CD4-positive, alpha-beta T cell treated with Interleukin-4 for 4 hours (primary cell): ENCODE measurements at places on chromosomes 2 and 18.

DNA sequence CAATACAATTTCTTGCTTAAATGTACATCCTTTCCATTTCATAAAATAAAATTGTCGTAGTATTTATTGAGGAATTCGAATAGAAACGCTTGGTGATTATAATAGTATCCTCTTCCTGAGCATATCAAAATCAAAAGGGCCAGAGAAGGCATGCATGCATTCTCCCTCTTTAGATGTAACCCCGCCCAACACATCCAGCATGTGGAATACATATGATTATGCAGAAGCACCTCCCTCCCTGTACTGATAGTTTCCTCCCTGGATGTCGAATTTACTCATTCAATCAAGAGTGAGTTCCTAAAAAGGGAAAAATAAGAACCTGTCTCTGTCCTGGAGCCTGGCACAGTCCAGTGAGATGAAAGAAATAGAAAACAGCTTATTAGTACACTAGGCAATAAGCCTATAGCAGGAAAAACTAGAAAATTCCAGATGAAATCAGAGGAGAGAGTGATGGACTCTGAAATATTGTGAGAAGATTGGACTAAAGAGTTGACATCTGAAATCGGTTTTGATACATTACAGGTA, 262.9 kb downstream of the RDH14 start:
- DNase-seq: no peak

- DNase-seq: no peak
Observed at GRCh38 chr18:59208602-59209125, 11.3 kb upstream of the GRP start.

- no peak for DNase-seq
Observed at GRCh38 chr2:131030478-131030971, 62.7 kb downstream of the FAM168B start.

- no peak for DNase-seq
Observed at GRCh38 chr2:42566025-42566424, 2.4 kb upstream of the MTA3 start.

DNA sequence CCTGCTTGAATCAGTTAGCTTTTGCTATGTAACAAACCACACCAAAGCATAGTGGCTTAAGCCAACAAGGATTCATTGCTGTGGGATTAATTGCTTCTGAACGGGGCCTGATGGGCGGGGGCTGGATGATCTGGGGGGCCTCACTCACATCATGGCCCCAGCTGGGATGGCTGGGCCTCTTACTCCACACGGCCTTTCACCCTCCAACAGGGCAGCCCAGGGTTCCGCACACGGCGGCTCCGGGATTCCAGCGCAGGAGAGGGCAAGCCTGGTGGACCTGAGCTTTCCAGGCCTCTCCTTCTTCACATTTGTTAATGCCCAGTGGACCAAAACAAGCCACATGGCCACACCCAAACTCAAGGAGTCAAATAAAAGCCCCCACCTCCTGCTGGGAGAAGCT, 86.3 kb upstream of the PHLPP1 start:
- no peak for DNase-seq

DNA sequence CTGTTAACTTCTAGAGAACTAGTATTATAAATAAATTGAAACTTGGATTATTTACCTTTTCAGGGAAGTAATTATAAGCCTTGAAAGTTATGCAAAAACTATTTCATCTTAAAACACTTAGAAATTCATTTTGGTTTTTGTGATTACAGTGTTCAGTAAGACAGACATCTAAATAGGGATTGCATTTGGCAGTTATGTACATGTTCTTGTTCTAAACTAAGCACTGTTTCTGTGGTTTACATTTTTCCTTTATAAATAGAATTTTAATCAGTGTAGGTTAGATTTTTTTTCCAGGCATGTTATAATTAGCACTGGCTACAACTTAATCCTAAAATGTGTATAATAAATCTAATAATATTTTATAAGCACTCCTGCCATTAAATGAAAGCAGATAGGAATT, 35.0 kb downstream of the LCLAT1 start:
- no peak for DNase-seq

- no peak for DNase-seq
Observed at GRCh38 chr18:3447068-3447894, 2.7 kb upstream of the TGIF1 start.

GRCh38 chr2:239363946-239364637, 36.7 kb downstream of the HDAC4 start:
- DNase-seq: peak; percentile 40

DNA sequence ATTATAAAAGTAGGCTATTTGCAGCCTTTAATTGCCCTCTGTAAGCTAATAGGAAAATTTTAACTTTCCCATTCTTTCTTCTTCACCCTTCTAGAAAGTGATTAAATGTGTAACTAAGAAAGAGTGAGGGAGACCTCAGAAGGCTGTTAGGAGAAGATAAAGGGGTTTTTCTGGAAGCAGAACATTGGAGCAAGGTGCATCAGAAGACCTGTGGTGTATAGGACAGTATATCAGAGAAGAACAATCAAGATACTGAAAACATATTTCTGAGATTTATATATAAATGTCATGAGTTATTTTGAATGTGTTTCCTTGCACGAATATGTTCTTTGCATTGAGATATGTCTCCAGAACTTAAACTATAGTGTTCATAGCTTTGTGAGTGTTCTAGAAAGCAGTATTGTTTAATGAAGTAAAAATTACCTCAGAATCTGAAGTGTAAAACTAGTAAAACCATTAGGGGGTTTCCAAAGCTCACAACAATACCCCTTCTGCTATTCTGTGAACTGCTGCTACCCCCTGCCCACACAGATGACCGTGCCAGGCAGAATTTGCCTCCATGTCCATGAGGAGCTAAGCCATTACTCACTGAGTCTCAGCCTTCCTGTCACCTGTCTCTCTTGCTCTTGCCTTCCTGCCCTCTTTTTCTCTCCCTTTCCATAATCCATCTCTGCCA, 537.9 kb downstream of the EPHA4 start:
- DNase-seq: no peak

DNA sequence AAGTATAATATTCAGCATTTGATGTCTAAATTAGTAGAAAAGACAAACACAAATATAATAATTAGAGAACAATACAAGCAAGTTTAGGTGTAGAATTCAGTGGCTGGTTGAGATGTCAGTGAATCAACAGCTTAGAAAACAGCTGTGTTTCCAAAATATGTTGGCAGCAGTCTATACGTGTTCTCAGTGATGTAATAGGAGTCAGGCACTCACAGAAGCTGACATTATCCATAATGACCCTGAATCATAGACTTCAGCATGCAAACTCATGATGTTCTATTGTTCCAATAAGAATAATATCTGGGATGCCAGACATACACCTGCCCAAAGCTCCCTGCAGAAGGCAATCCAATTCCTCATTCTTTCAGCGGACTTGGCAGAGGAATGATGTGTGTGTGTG, 164.7 kb downstream of the SLC8A1 start:
- no peak for DNase-seq

GRCh38 chr2:95037384-95037839, 11.9 kb downstream of the MAL start:
- DNase-seq: no peak

DNA sequence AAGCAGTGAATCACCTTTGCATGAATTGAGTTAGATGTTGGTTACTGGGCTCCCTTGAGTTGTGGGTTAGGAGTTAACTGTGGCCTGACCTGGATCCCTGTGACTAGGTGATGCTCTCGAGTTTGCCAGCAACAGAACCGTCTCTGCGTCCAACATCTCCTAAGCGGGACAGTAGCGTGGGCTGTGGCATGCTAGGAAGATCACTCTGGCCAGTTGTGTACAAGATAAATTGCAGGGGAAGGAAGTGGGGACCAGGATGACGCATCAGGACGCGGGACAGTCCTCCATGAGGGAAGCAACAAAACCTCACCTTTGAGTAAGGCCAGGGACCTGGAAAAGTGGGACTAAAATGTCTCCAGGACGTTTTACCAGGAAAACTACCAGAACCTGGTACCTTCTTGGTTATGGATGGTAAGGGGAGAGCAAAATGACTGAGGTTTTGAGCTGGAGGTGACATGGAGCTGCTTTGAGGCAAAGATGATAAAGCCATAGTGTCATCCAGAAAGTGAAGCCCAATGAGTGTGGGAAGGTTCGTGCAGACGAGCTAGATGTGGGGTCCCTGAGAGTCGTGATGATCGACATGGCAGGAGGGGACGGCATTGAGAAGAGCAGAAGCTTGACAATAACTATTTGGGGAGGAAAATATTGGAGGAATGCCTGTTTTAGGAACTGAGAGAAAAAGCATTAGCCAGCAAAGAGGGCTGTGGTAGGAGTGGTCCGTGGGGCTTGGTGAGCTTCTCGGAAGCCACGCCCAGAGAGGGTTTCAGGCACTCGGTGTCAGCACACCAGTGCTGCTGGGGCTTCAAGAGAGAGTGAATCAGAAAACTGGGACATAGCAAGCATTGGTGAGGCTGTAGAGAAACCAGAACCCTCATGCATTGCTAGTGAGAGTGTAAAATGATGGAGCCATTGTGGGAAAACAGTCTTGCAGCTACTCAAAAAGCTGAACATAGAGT, 95.1 kb downstream of the SMAD7 start:
- peak; percentile 31 for DNase-seq

DNA sequence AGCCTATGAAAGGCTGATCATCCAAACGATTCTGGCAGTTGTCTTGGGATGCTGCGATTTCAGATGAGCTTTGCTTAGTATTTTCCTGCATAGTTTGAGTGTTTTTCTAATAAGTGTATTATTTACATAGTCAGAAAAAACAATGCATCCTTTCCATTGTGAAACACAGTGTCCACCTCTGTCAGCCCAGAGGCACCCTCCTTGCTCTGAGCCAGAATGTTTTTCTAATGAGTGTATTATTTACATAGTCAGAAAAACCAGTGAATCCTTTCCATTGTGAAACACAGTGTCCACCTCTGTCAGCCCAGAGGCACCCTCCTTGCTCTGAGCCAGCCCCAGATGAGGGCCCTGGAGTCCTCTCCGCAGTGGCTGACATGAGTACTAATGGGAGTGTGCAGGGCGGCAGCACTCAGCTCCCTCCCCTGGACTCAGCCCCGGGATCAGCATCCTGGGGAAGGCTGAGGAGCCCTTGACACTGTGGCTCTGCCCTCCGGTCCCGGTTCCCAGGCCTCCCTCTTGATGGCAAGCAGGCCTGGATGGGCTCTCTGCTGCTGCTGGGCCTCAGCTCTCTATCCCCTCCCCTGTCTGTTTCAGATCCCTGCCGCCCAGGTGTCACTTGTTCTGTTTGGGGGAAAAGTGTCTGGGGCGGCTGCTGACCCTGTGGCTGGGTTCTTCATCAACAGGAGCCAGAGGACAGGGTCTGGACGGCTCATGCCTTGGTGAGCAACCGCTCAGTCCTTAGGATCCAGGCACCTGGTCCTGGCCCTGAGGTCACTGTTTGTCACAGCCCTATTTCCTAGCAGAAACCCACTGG, 5.9 kb downstream of the MFSD2B start:
- no peak for DNase-seq

- DNase-seq: no peak
Observed at GRCh38 chr2:16628314-16628713, 37.3 kb downstream of the CYRIA start.

GRCh38 chr18:46484971-46485370, 172.0 kb downstream of the LOXHD1 start:
- DNase-seq: no peak

DNA sequence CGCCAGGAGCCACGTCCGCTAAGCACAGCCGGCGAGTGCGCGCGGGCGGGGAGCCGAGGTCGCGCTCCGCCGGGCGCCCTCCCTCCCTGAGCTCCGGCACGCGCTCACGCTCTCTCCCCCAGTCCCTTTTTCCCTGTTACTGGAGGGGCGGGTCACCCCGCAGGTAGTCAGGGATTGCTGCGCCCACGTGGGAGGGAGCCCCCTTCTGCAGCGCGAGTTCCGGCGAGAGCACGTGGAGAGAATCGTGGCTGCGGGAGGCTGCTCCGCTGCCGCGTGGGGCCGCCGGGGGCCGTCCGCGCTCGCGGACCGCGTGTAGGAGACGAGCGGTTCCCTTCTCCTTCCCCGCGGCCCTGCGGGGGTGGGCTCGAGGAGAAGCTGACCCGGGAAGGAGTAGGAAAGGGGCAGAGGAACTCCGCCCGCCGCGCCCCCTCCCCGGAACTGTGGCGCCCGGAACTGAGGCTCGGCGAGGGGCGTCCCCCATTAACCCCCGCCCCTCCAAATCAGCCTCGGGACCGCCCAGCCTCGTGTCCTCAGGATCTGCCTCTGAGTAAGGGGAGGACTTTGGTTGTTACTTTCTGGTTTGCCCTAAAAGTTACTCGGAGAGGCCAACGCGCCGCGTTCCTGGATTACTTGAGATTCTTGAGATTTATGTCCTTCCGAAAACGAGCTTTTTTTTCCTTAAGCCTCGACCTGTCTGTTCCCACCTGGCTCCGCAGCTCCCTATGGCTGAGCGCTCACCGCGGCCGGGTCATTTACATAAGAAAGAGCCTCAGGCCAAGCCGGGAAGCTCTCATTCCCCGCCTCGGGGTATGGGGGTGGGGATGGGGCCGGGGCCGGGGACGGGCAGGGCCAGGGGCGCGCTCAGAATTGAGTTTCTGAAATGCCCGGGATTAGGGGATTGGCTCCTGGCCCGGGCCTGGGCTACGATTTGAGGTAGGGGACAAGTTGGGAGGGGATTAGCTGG, 1.1 kb downstream of the HK2 start:
- DNase-seq: peak; percentile 39

GRCh38 chr18:43485545-43485963, 208.3 kb upstream of the SYT4 start:
- no peak for DNase-seq

GRCh38 chr2:32484937-32485336, 128.1 kb downstream of the BIRC6 start:
- DNase-seq: peak; percentile 26

DNA sequence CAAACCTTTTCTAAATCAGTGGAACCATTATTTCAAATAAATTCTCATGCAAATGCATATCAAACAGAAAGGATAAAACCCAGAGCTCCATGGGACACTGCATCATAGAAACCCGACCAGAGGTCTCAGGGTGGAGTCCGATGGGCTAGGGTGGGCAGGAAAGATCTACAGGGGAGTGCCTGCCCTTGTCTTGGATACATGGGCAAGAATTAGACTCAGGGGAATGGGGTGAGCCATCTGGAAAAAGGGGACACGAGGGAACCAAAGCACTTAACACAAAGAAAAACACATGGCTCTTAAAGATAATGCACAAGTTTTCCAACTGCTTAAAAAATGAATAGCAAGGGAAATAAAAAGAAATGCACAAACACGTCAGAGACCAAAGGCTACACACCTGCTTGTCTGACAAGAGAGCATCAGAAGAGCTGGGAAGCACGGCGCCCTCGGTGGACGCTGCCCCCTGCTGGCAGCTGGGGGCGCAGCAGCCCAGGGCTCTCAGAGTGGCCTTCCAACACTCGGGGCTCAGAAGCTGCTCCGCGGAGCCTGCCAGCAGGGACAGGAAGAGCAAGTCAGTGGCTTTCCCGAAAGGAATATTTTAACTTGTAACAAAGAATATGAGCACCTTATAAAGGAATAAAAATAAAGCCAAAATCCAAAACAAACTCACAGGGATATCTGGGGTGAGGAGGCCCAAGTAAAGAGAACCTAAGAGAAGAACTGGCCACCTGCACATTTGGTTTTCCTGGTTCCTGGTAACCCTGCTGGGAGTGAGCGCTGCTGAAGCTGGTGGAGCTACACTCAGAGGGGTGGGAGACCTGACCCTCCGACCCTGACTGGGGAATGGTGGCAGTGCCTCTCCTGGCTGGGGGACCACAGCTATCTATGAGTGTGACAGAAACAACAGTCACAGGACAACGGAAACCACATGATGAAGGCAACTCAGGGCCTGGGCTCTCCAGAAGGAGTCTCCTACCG, 54.5 kb downstream of the SIGLEC15 start:
- peak; percentile 58 for DNase-seq

- no peak for DNase-seq
Observed at GRCh38 chr18:402129-402528, 98.4 kb downstream of the COLEC12 start.
